ENCODE measurements at places on chromosomes 16 and 17.

DNA sequence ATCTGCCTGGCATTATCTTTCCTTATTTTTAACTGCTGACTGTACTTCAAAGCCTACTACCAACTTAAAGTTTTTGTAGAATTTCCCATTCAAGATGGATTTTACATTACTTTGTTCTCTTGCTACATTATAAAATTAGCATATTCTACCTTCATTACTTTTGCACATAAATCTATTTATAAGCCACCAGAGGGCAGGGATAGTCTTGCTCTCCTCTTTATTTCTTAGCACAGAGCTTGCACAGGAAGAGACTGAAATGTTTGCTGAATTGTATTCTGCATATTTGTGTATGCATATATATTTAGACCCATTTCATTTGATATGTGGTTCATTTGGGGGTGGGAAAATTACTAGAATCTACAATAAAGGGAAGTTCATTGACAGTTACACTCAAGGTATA lies 108.0 kb downstream of the SKAP1 start:
- DNase-seq, result no peak

DNA sequence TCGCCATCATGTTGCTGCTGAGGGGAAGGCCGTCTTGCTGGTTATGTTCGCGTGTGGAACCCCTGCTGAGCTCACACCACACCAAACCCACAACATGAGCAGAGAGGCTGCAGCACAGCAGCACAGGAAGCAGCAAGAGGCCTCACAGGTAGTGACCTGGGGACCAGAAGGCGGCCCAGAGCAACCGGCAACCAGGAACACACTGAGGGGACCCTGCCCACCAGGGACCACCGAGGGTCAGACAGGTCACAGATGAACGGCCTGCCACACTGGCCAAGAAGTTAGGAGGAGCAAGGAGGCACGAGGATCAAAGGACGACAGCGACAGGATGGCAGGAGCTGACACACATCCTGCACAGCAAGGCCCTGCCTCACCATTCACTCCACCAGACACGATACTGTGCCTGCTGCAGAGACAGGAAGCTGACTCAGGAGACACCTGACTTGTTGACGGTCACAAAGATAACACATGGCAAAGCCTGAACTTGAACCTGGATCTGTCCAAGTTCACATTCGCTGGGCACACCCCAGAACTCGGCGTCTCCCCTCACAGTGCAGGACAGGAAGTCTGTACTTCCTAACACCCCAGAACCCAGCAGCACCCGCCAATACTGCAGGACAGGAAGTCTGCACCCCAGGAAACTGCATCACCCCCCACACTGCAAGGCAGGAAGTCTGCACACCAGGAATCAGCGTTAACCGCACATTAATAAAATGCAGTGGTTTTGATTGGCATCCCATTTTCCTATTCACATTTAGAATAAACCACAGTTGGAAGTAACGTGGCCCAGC lies 98.5 kb downstream of the ZNF778 start:
- DNase-seq, result no peak

GRCh38 chr17:29127840-29128239 lies 52.4 kb downstream of the MYO18A start:
- DNase-seq, result no peak

- no peak for DNase-seq
These were observed 158.9 kb upstream of the CIBAR2 start for GRCh38 chr16:85271198-85271597.

GRCh38 chr17:83161298-83162034 lies 82.1 kb downstream of the METRNL start:
- no peak for DNase-seq

DNA sequence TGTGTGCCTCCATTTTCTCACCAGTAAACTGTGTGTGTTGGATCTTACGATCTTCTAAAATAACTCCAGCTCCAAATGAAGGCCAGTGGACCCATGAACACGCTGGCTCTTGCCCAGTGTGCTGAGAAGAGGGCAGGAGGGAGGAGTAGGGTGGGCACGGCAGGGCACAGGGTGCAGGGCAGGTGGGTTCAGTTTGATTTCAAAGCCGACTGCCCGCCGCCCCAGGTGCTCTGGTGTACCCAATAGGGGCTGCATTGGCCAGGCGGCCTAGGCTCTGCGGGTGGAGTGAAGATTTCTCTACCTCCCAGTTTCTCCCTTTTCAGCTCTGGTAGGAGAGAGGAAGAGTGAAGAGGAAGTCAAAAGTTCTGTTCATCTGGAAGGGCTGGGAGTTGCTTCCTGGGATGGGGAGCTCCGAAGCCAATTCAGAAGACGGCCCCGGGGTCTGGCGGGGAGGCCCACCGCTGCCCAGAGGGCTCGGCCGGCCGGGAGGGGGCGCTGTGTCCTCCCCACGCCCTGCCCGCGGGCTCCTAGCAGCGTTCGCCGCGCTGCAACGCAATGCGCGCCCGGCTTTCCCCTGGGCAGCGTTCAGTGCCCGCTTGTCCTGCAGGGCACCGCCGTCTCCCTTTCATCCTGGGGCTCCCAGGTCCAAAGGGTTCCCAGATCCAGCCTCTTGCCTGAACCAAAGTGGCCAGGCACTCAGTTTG lies 1.1 kb upstream of the CRHR1 start:
- DNase-seq, result no peak

GRCh38 chr17:62666801-62667591 lies 39.5 kb downstream of the MRC2 start:
- no peak for DNase-seq

GRCh38 chr16:53415504-53415903 lies 18.8 kb upstream of the RBL2 start:
- no peak for DNase-seq

DNA sequence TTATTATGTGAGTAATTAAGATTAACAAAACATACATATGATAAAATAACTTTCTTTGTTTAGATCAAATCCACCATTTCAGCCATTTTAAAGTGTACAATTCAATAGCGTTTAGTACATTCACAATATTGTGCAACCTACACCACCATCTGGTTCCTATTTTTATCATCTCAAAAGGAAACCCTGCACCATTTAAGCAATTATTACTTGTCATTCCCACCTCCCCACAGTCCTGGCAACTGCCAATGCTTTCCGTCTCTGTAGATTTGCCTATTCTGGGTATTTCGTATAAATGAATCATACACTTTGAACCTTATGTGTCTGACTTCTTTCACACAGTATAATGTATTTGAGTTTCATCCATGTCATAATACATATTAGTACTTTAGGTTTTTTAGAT lies 162.5 kb upstream of the CNTNAP4 start:
- no peak for DNase-seq

DNA sequence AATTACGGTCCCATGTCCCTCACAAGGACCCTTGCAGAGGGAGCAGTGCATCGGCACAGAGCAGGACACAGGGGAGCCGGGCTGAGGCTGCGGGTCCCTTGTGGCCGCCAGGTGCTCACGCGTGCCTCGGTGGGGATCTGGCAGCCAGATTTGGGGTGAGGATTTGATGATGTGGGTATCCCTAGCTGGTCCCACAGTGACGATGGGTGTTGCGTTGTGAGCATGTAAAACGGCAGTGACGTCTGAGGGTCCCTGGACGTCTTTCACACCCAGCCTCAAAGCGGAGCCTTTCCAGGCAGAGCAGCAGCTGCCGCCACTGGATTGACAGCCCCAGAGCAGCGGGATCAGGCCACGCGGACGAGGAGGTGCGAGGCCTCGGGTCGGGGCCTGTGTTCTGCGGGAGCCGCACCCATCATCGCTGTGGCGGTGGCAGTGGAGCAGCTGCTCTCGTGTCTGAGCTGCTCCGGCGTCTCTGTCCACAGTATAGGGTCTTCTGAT lies 54.6 kb downstream of the WDR45B start:
- DNase-seq, result no peak

GRCh38 chr17:20153231-20153630 lies 144.1 kb downstream of the SPECC1 start:
- DNase-seq, result no peak

- no peak for DNase-seq
These were observed 2.0 kb downstream of the POLR2C start for GRCh38 chr16:57464523-57464922.

GRCh38 chr17:66455060-66455459 lies 152.6 kb downstream of the PRKCA start:
- DNase-seq, result no peak

GRCh38 chr17:50359005-50359699 lies 13.2 kb downstream of the XYLT2 start:
- no peak for DNase-seq
